ENCODE measurements at places on chromosomes 13 and 19.

DNA sequence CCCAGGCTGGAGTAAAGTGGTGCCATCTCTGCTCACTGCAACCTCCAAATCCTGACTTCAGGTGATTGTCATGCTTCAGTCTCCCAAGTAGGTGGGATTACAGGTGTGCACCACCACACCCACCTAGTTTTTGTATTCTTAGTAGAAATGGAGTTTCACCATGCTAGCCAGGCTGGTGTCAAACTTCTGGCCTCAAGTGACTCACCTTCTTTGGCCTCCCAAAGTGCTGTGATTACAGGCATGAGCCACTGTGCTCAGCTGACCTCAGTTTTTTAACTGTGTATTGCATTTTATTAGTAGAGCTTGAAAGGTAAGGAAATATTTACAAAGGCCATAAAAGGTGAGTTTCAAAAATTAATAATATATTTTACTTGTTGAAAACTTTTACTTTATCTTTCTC lies 2.3 kb downstream of the ZNF726 start:
- no peak for DNase-seq

DNA sequence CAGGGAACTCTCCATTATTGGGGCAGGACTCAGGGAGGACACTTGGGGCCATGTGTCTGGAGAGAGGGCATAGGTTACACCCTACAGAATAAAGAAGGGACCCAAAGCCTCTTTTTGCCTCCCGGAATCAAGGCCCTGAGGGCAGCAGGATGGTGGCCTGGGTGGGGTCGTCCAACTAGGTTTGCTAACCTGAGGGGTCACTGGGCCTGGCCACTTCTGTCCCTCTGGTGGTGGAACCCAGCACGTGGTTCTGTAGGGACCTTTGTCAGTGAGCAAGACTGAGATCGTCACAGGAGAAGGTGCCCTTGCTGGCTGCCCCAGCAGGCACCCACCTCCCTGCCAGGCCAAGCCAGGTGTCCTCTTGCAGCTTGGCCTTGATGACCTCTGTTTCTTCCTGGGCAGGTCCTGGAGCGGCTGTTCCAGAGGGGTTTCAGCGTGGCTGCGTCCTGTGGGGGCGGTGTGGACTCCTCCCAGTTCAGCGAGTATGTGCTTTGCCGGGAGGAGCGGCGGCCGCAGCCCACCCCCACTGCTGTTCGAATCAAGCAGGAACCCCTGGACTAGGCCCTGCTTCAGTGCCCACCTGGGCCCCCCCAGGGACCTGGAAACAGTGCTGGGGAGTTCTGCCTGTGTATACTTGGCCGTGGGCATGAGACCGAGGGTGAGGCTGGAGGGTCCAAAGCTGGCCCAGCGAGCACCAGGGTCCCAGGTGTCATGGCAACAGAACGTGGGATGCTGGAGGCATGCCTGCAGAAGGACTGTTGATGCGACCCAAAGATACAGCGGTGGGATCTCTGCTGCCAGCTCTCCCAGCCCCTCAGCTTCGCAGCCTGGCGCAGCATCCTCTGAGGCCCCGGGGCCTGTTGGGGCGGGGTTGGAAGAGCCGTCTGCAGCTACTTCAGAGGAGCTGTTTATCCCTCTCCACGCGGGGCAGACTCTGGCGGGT lies 16.0 kb downstream of the KCTD15 start:
- no peak for DNase-seq

GRCh38 chr19:40056505-40056904 lies 474 bp upstream of the ZNF780B start:
- DNase-seq: no peak

- DNase-seq: no peak
Observed at GRCh38 chr13:52112591-52112990, 16.3 kb downstream of the NEK5 start.

DNA sequence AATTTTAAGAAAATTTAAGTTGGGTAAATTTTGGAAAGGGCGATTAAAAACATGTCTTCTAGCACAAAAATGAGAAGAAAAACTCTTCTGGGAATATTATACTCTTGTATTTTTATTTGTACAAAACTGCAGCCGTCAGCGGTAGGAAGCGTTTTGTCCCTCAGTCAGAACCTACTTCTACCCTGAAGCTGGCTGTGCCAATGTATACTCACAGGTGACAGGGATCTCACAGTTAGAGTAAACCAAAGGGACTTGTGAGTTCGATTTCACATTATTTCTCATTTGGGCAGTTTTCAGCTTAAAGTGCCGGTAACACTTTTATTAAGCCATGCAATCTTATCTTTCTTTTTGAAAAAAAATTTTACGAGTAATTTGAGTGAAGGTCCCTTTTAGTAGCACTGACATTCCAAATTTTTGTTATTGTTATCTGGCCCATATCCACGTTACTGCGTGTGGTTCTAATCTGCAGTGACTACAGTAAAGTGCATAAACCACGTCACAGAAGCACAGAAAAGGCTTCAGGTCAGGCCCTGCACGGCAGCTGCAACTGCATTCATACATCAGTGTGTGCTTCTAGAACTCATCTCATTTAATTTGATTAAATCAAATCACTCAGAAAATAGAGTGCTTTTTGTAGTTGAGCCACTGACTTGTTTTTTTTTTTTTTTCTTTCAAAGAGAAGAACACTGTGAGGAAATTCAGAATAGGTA lies 387.3 kb downstream of the LIG4 start:
- no peak for DNase-seq

DNA sequence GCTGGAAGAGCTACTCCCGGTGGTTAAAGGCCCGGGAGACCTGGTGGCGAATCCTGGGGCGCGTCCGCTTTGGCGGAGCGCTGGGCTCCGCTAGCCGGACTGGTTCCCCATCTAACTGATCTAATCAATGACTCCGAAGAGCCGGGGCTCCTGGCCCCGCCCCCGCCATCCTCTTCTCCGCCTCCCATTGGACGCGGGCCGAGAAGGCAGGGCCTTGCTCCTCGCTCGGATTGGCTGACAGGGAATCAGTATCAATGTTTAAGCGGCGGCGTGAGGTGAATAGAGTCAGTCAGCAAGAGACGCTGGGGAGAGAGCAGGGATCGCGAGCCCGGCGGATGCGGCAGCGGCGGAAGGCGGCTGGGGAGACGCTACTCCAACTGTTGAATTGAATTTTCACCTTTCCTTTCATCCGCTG lies 1.7 kb upstream of the PCDH17 start:
- DNase-seq: peak; percentile 99

GRCh38 chr13:44089452-44089851 lies 209.7 kb downstream of the LACC1 start:
- DNase-seq: no peak

GRCh38 chr13:92807353-92807752 lies 419.3 kb upstream of the GPC6 start:
- DNase-seq: no peak

DNA sequence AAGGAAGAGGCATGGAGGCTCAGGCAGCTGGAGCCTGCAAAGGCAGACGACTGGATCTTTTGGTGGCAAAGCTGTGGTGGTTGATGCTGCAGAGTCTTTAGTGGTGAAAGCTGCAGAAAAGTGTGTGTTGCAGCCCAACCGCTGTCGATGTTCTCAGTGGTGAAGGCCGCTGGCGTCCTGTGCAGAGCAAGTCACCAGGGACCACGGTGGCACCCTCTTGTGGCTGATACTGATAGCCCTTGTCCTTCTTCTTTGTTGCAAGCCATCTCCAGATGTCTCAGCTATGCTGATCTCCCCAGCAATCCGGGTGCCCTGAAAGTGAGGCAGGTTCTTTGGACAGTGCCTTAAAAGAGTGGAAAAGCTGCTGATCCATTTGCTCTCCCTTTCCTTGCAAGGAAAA lies 610.9 kb upstream of the PCDH9 start:
- peak; percentile 74 for DNase-seq

- no peak for DNase-seq
Observed at GRCh38 chr19:16627193-16627927, 644 bp downstream of the MED26 start.

DNA sequence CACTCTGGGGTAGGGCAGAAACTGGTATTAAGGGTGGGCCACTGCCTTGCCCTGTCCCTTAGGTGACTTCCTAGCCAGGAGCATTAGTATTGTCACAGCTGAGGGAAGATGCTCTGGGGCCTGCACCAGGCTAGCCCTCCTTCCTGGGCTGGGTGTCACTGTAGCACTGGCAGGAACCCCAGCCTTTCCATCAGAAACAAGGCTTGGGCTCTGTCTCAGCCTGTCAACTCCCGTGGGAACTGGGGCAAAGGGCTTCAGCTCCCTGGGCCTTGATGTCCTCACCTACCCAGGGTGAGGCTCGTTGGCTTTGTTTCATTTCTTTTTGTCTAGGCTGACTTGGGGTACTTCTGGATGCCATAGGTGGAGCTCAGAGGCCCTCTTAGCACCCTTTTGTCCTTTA lies 18.0 kb downstream of the PAF1 start:
- DNase-seq: no peak

DNA sequence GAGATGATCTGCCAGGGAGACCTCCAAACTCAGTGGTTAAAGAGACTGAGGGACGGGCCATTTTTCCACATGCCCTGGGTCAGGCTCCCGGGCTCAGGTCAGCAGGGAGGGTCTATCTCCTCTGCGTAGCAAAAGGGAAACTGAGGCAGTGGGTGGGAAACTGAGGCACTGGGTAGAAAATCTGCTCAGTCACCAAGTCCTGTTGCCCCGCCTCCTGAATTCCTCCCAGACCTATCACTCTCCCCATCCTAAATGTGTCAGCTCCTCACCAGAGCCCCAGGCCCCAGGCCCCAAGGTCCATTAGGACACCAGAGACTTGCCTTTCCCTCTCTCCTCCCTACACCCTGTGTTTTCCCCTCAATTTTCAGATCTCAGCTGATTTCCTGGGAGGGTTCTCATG lies 2.4 kb downstream of the CD320 start:
- DNase-seq: no peak
